ENCODE measurements at places on chromosomes 2 and 18.
A peak's percentile ranks its signal among the peaks of the same experiment; 100 is the strongest.

DNA sequence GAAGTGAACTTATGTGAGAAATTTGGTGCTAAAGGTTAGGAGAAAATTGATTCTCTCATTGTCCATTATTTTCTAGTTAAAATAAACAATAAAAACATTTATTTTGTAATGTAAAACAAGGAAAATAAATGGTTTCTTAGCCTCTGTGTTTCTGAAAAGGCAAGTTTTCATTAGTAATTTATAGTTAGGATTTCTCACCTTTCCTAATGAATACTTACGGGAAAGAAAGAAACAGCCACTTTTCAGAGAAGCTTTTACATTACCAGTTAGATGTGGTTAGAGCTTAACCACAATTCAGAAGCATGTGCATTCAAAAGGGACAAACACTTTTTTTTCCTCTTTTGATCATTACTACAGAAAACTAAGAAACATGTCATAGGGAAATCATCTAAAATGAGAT lies 18.8 kb downstream of the NEMP2 start:
- DNase-seq = no peak

DNA sequence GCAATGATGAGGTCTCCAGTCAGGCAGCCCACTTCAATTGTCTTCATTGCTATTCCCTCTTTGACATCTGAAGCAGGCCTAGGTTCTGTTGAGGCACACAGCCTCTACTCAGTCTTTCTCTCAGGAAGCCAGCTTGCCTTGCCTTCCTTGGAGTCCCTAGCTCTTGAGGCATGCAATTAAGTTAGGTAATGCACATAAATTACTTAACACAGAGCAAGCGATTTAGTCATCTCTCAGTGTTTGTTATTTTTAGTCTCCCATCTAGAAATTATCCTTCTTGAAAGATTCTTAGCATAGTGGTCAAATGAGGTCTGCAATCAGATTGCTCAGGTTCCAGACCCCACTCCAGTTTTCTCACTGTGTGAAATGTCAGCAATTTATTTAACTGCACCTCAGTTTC lies 32.0 kb downstream of the SULT1C4 start:
- DNase-seq = no peak

GRCh38 chr18:63083020-63083531 lies 236.5 kb downstream of the BCL2 start:
- DNase-seq = no peak

DNA sequence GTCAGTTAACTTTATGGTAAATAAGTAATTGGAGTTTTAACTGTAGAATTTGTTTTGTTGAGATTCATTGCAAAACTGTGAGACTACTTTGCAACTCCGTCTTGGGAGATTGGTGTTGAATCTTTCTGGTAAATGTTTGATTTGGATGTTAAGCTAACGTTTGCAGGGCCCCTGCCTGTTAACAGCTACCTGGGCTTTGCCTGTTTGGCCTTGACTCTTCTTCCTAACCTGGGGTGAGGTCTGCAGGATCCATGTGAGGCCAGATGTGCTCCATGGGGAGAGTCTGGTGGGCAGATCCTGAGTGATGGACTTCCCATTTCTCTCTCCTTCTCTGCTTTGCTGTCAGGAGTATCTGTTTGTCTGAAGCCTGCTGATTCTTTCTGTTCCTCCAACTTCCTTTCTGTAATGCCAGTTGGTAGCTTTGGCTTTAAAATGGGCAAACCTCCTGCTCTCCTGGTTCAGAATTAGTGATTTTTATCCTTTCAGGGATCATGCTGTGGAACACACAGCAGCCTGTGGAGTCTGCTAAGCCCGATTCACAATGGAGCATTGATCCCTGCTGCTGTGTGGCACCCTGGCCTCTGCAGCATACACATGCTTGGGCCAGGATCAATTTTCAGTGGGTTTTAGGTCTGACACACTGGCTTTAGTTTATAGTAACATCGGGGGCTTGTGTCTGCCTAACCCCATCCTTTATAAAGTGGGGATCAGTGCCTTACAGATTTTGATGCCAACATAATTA lies 36.3 kb downstream of the PTPRM start:
- DNase-seq = no peak

GRCh38 chr2:99903981-99904380 lies 238.4 kb downstream of the AFF3 start:
- DNase-seq = no peak

DNA sequence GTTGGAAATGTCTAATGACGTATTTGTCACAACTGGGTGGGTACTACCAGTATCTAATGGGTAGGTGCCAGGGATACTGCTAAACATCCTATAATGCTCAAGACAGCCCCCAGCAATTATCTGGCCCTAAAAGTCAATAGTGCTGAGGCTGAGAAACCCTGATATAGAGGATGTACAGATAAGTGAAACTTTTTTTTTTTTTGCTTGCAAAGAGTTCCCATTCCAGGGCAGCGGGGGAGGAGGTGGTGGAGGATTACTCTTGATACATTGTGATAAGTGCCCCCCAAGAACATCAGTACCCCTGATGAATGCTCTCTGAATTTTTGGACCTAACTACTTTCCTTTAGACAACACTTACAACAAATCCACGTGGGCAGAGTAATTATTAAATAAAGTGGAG lies 329.7 kb upstream of the SPRED2 start:
- DNase-seq = no peak

GRCh38 chr2:15770606-15771005 lies 169.7 kb upstream of the MYCN start:
- DNase-seq = no peak

- DNase-seq = no peak
These were observed 41.9 kb downstream of the KLF7 start for GRCh38 chr2:207123776-207124391.

- DNase-seq = no peak
These were observed 99.8 kb upstream of the FZD7 start for GRCh38 chr2:201933792-201934237.

DNA sequence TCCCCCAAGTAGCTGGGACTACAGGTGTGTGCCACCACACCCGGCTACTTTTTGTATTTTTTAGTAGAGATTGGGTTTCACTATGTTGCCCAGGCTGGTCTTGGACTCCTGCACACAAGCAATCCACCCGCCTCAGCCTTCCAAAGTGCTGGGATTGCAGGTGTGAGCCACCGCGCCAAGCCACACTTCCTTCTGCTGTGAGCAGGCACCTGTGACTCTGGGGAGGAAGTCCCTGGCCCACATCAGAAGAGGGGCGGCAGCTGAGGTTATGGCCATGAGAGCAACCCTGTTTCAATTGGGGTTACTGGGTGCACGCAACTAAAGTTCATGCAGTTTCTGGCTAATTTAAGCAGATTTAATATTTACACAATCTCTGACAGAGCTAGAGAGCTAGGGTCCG lies 91.0 kb downstream of the PLB1 start:
- no peak for DNase-seq

DNA sequence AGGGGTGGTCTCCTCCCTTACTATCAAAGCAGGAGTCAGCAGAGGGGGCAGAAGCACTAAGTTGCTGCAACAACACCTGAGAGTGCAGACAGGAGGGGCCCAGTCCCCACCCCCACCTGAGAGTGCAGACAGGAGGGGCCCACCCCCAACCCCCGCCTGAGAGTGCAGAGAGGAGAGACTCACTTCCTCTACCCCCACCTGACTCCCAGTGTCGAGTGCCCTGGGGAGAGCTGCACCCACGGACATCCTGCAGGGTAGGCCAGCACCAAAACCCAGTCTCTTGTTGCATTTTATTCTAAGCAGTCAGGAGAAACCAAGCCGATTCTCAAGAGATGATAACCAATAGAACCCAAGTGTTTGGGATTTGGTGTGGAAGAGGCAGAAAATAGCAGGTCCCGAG lies 78.4 kb downstream of the NAPG start:
- DNase-seq = no peak

DNA sequence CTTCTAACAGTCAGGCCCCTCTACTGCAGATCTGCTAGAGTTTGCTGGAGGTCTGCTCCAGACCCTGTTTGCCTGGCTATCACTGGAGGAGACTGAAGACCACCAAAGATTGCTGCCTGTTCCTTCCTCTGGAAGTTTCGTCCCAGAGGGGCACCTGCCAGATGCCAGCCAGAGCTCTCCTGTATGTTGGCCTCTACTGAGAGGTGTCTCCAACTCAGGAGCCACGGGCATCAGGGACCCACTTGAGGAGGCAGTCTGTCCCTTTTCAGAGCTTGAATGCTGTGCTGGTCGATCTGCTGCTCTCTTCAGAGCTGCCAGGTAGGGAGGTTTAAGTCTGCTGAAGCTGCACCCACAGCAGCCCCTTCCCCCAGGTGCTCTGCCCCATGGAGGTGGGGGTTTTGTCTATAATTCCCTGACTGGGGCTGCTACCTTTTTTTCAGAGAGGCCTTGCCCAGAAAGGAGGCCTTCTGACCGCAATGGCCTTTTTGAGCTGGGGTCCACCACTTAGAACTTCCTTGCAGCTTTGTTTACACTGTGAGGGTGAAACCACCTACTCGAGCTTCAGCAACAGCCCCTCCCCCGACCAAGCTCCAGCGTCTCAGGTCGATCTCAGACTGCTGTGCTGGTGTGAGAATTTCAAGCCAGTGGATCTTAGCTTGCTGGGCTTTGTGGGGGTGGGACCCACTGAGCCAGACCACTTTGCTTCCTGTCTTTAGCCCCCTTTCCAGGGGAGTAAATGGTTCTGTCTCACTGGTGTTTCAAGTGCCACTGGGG lies 566.0 kb downstream of the NR4A2 start:
- no peak for DNase-seq

GRCh38 chr2:238097201-238097987 lies 2.7 kb upstream of the ESPNL start:
- DNase-seq = no peak

DNA sequence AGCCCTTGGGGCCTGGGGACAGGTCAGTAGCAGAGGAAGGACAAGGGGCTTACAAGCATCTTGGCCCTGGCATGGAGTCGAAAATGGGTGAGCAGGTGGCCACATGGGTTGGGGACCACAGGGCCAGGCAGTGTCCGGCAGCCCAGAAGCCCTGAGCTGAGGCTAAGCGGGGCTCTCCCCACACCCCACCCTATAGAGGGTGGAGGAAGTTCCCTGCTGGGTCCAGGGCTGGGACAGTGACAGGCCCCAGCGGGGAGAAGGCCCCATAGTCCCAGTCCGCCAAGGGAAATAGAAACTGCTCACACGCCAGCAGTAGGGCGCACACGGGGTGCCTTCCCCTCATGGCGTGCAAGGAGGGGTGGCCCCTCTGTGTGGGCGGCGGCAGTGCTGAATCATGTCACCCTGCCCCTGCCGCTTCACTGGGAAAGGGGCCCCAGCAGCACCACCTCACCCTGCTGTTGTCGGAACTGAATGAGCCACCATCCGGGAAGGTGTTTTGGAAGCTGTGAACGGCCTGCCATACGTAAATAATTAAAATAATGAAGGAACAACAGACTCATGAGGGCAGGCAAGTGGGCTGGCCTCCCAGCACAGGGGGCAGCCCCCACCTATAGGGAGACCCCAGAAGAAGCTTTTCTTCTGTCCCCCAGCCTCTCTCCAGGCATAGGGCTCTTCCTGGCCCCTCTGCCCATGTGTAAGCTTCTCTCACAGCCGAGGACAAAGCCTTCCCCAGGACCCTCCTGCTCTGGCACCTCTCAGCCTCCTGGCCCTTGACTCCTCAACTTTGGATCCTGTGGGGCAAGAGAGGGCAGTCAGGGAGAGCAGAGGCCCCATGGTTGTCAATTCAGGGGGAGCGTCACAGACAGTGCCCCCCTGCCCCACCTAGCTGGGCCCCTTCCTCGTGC lies 12.7 kb upstream of the DUSP2 start:
- peak; percentile 98 for DNase-seq

- no peak for DNase-seq
These were observed 96.4 kb downstream of the EN1 start for GRCh38 chr2:118750959-118751565.

- DNase-seq = no peak
These were observed 32.6 kb downstream of the CREG2 start for GRCh38 chr2:101354420-101355311.

DNA sequence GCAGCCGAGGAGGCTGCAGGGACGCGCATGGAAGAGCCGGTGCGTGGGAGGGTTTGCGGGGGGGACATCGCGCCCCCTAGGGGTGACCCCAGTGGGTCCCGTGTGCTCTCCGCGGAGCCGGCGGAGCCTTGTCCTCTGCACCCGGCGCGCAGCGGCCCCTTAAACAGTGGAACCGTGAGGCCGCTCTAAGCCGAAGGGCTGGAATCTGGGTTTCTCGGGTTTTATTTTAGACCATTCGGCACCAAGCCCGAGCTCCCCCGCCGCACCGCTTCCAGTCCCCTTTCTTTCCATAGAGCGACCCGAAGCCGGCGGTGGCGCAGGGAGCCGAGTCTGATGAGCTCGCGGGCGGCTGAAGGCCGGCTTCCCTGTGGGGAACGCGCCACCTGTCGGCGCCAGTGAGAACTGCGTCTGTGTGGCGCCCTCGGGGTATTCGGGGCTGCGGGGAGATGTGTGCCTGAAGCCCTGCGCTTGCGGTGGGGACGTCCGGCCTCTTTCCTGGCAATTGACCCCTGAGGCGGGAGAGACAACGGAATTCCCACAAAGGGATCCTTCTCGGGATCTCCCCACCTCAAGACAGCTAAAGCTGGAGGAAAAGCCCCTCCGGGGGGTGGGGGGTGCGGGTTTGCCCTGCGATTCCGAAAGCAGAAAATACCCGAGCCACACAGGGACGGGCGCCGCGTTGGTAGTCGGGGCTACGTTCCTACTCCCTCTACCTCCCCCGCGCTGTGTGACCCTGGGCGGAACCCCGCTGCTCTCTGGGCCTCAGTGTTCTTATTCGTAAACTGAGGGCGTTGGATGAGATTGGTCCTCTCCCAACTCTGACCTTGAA lies 8.2 kb upstream of the EN1 start:
- peak; percentile 66 for DNase-seq

- DNase-seq = no peak
These were observed 3.5 kb downstream of the CRIM1 start for GRCh38 chr2:36359067-36359466.

- no peak for DNase-seq
These were observed 14.8 kb upstream of the MTERF4 start for GRCh38 chr2:241116606-241117560.

- DNase-seq = no peak
These were observed 520.0 kb downstream of the TXNL1 start for GRCh38 chr18:56118422-56118821.

GRCh38 chr2:156702541-156702940 lies 266.4 kb downstream of the GPD2 start:
- DNase-seq = no peak

DNA sequence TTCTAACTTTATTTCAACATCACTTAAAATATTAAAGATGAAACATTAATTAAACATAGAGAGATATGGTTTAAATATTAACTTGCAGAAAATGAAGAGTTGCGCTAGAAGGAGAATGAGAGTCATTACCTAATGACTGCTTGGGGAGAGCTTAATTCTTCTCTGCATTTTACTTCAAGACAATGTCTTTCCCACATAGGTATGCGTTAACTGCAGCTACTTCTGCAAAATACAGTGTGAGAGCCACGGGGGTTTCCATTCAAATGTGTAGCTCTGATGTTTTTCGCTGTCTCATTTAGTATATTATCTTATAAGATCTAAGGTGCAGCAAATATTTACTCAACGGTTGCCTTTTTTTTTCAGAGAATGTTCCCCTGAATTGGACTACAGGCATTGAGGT lies 126.7 kb downstream of the TMX3 start:
- no peak for DNase-seq

GRCh38 chr2:120736202-120736623 lies 545 bp downstream of the GLI2 start:
- no peak for DNase-seq

- DNase-seq = no peak
These were observed 199.1 kb downstream of the GLI2 start for GRCh38 chr2:120934574-120935338.

DNA sequence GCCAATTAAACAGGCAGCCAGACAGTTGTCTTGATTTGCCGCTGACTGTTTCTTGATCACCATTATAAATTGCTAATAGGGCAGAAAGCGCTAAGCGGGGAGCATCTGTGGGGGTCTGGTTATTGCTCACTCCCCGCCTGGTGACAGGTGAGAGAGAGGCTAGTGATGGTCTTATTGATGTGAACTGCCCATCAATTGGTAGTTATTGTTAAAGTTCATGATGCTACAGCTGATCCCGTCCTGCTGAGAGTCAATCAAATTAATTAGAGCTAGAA lies 148.5 kb downstream of the LNPK start:
- DNase-seq = no peak

Data from stimulated activated CD4-positive, alpha-beta T cell treated with anti-CD3 and anti-CD28 coated beads, TNF-alpha, amount 100 ng/mL, for 24 hours (primary cell).